ENCODE measurements at places on chromosomes 2 and 18.

- DNase-seq, result no peak
These were observed 1.4 kb downstream of the RAB11FIP5 start for GRCh38 chr2:73111073-73112025.

- no peak for DNase-seq
These were observed 68.4 kb downstream of the NXPH2 start for GRCh38 chr2:138711812-138712211.

- no peak for DNase-seq
These were observed 51.3 kb downstream of the NRP2 start for GRCh38 chr2:205733648-205734047.

- no peak for DNase-seq
These were observed 9.0 kb downstream of the FOXI3 start for GRCh38 chr2:88443353-88443938.

DNA sequence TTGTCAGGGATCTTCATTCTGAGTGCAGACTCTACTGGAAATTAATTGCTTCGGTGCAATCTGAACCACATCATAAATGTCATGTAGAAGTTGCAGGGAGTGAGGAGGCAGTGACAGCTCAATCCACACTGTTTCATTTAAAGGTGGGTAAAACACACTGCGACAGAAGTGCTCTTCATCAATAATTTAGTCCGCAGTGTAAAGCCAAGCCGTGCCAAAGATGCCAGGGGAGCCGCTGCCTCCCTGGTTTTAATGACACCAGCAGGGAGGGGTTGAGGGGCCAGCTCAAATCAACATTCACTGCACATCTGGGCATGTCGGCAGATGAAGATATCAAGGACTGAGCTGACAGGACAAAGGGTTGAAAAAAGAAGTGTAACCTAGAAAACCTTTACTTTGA lies 305.7 kb upstream of the VRK2 start:
- DNase-seq, result no peak

GRCh38 chr2:120793682-120794403 lies 58.2 kb downstream of the GLI2 start:
- no peak for DNase-seq

DNA sequence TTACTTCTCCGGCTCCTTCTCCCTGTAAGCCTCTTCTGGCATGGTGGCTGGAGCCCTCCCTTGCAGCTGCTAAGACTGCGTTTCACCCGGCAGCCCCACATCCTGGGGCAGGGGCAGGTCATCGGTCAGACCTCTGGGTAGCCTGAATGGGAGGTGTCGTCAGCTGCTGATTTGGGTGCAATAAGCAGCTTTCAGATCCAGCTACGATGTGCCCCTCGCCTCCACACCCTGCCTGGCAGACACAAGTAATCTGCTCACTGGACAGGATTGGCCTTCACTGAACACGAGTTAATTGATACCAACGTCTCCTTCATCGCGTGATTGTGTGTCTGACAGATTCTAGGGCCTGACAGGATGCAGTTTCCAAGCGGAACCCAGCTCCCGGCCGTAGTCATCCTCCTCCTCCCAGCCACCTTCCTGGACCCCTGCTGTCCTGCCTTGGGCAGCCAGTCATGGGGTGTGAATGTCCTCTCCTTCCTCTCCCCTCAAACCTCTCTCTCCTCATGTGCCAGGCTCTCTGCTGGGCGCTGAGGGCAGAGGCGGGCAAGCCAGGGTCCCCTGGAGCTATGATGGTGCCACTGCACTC lies 18.9 kb upstream of the PDIA6 start:
- no peak for DNase-seq

- no peak for DNase-seq
These were observed 154.8 kb downstream of the COL6A3 start for GRCh38 chr2:237259201-237259600.
